ENCODE measurements at places on chromosomes 6 and 20.

GRCh38 chr6:108423982-108424705, 129.3 kb downstream of the AFG1L start:
- no peak for DNase-seq

GRCh38 chr6:116468293-116468692, 7.1 kb downstream of the CALHM6 start:
- no peak for DNase-seq

DNA sequence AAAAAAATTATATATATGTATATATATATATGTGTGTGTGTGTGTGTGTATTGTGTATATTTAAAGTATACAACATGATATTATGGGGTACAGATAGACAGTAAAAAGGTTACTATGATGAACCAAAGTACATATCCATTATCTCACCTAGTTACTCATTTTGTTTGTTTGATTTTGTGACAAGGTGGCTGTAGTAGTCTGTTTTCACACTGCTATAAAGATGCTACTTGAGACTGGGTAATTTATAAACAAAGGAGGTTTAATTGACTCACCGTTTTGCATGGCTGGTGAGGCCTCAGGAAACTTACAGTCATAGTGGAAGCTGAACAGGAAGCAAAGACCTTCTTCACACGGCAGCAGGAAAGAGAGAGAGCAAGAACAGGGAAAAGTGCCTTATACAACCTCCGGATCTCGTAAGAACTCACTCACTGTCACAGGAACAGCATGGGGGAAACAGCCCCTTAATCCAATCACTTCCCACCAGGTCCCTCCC, 30.2 kb upstream of the DACT2 start:
- DNase-seq: no peak

DNA sequence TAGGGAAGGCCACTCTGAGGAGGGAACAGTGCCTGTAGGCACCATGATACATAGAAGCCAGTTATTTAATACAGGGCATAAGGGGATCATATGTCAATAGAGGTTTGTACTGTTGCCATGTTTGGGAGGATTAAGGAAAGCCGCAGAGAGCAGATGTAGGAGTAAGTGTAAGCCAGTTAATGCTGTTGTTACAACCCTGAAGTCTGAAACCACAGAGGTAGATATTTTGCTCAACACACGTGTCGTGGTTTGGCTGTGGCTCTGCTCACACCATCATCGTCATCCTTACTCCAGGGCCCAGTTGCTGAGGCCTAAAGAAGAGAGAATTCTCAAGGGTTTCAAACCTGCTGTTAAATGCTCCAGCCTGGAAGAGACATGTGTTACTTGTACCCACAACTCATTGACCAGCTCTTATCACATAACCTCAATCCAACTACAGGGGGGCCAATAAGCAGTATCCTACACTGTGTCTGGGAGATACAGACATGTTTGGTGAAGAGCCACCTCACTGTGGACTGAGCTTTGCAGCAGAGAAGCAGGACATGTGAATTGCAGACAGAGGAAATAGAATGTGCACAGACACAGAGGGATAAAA, 31.0 kb upstream of the PSMF1 start:
- no peak for DNase-seq

- no peak for DNase-seq
Observed at GRCh38 chr6:98844244-98845210, 10.2 kb downstream of the POU3F2 start.

DNA sequence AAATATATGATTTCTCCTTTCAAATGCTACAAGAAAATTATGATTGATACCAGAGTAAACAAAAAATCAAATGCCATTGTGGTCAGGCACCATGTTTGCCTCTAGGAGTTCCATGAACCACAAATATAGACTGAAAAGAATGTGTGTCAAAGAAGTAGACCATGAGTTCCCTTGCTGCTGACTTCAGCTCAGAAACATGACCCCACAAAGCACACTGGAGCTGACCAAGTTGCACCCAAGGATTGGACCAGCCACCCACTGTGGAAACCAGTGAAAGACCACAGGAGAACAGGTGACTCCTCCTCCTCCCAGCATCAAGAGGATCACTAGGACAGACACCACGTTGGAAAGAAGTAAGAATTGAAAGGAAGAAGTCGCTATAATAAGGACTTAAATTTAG, 90.8 kb upstream of the TENT5A start:
- no peak for DNase-seq
